Brain (organoid and tissue), 16 donors: ENCODE measurements at places on chromosomes 16 and 17.

DNA sequence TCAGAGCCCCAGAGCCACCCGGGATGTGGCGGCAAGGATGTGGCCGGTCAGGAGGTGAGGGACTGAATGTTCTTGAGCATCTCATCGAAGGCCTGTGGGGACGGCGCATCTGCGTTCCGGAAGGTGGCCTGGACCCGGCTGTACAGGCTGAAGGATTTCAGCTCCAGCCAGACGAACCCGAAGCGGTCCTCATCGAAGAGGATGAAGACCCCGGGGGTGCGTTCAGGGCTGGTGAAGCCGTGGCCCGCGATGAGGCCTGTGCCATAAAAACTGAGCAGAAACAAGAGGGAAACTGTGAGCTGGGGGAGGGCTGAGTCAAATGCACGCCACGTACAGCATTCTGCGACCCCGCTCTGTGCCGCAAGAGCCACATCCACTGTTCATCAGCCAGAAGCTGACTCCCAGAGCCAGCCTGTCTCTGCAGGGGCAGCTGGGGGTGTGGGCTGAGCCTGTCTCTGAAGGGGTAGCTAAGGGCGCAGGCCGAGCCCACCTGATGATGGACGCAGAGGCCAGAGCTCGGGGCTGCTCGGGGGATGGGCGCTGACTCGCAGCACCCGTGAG lies 14.1 kb upstream of the C16orf95 start:
- DNase-seq = no peak

GRCh38 chr17:18920911-18921441 lies 31.0 kb upstream of the SLC5A10 start:
- DNase-seq = no peak

DNA sequence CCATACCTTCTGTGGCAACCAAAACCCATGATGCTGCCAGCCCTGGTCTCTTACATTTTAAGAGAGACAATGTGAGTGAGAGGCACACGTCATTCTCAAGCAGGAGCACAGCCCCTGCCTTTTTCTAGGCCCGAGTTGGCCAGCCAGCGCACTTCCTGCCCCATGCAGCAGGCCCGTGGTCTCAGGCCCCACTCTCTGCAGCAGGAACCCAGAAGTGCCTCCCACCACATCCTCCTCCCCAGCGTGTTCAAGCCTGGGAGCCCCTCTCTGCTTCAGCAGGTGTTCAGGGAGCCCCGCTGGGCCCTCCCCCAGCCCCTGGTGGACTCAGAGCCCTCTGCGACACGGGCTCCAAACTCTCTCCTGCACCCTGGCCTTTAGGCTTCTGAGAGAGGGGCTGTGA lies 30.5 kb downstream of the ITGAE start:
- no peak for DNase-seq

- DNase-seq = no peak
These were observed 1.3 kb downstream of the PEMT start for GRCh38 chr17:17590141-17590751.

GRCh38 chr17:68892658-68893057 lies 62.5 kb downstream of the ABCA8 start:
- no peak for DNase-seq
